ENCODE measurements at places on chromosomes 16 and 17.

DNA sequence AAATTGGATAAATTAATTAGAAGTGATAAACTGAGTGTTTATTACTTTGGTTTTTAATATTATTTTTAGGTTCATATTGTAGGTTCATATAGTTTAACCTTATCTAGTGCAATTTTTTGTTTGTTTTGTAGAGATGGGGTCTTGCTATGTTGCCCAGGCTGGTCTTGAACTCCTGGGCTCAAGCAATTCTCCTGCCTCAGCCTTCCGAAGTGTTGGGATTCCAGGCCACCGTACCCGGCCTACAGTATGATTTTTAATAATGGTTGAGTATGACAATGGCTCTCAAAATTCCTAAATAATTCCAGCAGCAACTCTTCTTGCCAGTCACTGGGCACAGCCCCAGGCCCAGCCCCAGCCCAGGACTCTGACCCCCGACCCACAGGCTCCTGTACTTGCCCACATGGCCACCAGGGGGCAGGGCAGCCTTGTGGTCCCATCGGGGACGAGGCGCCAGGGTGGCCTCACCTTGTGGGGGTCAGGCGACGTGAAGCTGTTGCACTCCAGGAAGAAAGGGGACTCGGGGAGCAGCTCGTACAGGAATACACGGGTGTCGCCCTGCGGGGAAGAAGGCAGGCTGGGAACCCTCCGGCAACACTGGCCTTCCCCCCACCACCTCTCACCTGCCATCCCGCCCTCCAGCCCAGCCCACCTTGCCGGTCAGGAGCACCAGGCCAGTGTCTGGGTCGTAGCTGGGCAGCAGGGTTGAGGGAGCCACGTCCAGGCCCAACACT is 7.9 kb upstream of the PAM16 start:
- H3K27me3 ChIP-seq = no peaks in the 10 kb centered on the region
- H3K36me3 ChIP-seq = peaks cover 73% of the 10 kb centered on the region
- peak; percentile 53 for DNase-seq
- no peak overlapping the region for H3K27ac ChIP-seq
- no peaks in the 10 kb centered on the region for H3K4me1 ChIP-seq

- H3K36me3 ChIP-seq = no peaks in the 10 kb centered on the region
- peak; percentile 88 for DNase-seq
- H3K27ac ChIP-seq = no peak overlapping the region
- H3K4me1 ChIP-seq = no peaks in the 10 kb centered on the region
- peak overlapping the region; percentile 62 for H3K4me3 ChIP-seq
Observed at GRCh38 chr17:50199803-50200456, 1.5 kb downstream of the COL1A1 start.

GRCh38 chr16:85579191-85579590 is 33.9 kb upstream of the GSE1 start:
- H3K27me3 ChIP-seq = no peaks in the 10 kb centered on the region
- H3K27ac ChIP-seq = no peak overlapping the region
- H3K4me1 ChIP-seq = peaks cover 10% of the 10 kb centered on the region

DNA sequence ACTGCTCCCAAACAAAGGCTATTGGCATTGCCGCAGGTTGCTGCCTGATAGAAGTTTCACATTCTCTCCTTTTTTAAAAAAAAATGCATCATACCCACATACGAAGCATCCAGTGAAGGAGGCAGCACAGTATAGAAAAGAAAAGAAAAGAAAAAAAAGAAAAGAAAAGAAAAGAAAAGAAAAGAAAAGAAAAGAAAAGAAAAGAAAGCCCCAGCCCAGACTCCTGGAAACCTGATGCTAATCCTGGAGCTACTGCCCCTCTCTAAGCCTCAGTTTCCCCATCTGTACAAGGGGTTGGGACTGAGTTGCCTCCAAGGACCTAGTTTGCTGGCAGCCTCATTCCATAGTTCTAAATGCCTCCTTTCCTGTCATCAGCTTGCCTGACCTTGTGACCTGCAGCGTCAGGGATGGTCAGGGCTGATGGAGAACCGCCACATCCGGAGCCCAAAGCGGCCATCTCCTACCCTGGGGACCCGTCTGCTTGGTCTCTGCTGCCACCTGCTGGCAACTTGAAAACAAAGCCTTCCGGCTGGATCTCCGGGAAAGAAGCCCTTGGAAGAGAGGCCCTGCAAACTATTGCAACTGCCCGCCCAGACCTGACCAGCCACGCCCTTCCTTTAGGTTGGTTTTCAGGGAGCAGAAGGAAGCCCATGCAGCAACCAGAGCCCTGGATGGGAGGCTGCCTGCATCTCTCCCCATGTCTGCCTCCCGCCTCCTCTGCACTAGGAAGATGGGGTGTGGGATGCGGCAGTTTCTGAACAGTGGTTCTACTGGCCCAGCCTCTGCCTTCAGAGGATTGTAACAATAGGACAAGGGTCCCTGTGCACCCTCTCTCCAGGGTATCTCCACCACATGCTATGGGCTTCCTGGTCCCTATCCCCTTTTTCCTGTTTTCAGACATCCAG is 13.0 kb downstream of the AIPL1 start:
- peaks cover 2% of the 10 kb centered on the region for H3K4me1 ChIP-seq
- H3K36me3 ChIP-seq = no peaks in the 10 kb centered on the region
- H3K27me3 ChIP-seq = peaks cover 5% of the 10 kb centered on the region

GRCh38 chr16:83619381-83620150 is 188.2 kb upstream of the HSBP1 start:
- H3K4me3 ChIP-seq = no peak overlapping the region
- no peak for DNase-seq
- H3K27ac ChIP-seq = no peak overlapping the region
- no peaks in the 10 kb centered on the region for H3K36me3 ChIP-seq
- H3K27me3 ChIP-seq = no peaks in the 10 kb centered on the region
- no peaks in the 10 kb centered on the region for H3K4me1 ChIP-seq

GRCh38 chr17:43043307-43043706 is 18.3 kb downstream of the RND2 start:
- no peaks in the 10 kb centered on the region for H3K27me3 ChIP-seq
- peaks cover 9% of the 10 kb centered on the region for H3K36me3 ChIP-seq
- H3K4me3 ChIP-seq = no peak overlapping the region
- H3K27ac ChIP-seq = no peak overlapping the region

DNA sequence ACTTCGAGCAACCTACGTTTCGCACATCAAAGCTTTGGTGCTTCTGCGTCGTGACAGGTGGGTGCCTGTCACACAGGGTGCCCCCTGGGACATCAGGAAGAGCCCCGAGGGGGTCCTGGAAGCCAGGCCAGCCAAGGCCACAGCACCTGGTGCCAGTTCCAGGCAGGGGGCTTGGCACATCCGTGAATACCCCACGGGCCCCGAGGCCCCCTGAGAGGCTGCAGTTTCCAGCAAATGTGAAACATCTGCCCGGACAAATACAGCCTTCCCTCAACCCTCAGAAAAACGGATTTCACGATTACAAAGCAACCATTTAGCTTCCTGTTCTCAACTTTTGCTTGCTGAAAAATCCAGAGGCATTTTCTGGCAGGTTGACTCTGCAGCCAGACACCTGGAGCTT is 109.3 kb upstream of the METRNL start:
- no peak overlapping the region for H3K27ac ChIP-seq
- no peaks in the 10 kb centered on the region for H3K27me3 ChIP-seq
- peaks cover 10% of the 10 kb centered on the region for H3K36me3 ChIP-seq
- no peak overlapping the region for H3K4me3 ChIP-seq
- DNase-seq = peak; percentile 59
- peaks cover 20% of the 10 kb centered on the region for H3K4me1 ChIP-seq

DNA sequence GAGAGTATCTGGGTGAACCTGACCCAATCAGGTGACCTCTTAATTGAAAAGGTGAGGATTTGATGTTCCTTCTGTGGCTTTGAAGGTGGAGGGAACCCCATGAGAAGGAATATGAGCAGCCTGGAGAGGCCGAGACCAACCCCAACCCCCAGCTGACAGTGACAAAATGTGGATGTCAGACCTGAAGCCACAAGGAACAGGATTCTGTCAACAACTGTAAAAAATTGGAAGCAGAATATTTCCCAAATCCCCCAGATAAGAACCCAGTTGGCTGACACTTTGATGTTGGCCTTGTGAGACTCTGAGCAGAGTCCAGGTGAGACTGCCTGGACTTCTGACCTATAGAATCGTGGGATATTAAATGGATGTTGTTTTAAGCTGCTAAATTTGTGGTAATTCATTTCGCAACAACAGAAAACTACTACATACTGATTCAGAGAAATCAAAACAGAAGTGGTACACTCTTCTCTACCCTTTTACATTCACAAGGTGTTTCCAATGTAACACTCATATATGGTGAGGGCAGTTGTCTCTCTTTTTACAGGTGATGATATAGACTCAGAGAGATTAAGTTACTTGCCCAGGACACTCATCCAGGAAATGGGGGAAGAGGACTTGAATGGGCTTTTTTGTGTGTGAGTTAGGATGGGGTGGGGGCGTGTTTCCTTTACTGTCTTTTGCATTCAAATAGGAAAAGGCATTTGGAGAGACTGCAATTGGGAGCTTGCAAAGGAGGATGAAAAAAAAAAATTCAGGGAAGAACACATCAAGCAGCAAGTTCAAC is 29.8 kb upstream of the SALL1 start:
- no peak overlapping the region for H3K4me3 ChIP-seq
- H3K27me3 ChIP-seq = peaks cover 18% of the 10 kb centered on the region
- no peak overlapping the region for H3K27ac ChIP-seq

DNA sequence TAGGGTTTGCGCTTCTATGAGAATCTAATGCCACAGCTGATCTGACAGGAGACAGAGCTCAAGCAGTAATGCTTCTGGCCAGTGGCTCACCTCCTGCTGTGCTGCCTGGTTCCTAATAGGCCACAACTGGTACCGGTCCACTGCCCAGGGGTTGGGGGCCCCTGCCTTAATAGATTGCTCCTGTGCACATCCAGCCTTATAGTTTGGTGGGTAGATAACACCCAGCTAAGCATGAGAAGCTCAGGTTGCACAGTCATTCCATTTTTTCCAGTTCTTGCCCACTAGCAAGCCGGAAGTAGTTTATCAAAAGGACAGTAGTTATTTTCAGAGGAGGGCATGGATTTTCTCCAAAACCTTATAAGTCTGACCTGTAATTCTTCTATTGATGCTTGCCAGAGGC is 7.6 kb downstream of the KRTAP1-5 start:
- no peak overlapping the region for H3K4me3 ChIP-seq
- peaks cover 5% of the 10 kb centered on the region for H3K4me1 ChIP-seq
- no peak for DNase-seq
- no peaks in the 10 kb centered on the region for H3K27me3 ChIP-seq
- H3K36me3 ChIP-seq = no peaks in the 10 kb centered on the region
- H3K27ac ChIP-seq = no peak overlapping the region

DNA sequence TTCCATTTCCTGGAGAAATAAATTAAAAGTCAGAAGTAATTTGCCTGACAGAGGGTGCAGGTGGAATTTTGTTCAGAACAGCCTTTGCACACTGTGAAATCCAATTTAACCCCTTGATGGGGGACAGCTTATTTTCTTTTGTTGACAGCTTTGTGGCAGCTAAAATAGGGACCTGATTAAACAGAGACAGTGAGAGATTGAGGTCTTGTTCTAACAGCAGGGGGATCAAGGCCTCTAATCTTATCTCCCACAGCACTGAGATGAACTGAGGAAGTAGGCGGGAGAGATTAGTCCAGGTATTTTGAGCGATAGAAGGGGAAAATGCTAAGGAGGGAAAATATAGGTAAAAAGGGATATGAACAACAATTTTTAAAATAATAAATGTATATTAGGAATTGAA is 1491.4 kb upstream of the GOT2 start:
- no peaks in the 10 kb centered on the region for H3K36me3 ChIP-seq
- no peaks in the 10 kb centered on the region for H3K27me3 ChIP-seq
- DNase-seq = no peak
- no peak overlapping the region for H3K4me3 ChIP-seq
- no peaks in the 10 kb centered on the region for H3K4me1 ChIP-seq
- no peak overlapping the region for H3K27ac ChIP-seq

- H3K4me3 ChIP-seq = no peak overlapping the region
- H3K27ac ChIP-seq = no peak overlapping the region
- H3K4me1 ChIP-seq = no peaks in the 10 kb centered on the region
- no peaks in the 10 kb centered on the region for H3K36me3 ChIP-seq
- DNase-seq = no peak
- no peaks in the 10 kb centered on the region for H3K27me3 ChIP-seq
Observed at GRCh38 chr17:41324180-41325075, 8.9 kb upstream of the KRTAP17-1 start.

DNA sequence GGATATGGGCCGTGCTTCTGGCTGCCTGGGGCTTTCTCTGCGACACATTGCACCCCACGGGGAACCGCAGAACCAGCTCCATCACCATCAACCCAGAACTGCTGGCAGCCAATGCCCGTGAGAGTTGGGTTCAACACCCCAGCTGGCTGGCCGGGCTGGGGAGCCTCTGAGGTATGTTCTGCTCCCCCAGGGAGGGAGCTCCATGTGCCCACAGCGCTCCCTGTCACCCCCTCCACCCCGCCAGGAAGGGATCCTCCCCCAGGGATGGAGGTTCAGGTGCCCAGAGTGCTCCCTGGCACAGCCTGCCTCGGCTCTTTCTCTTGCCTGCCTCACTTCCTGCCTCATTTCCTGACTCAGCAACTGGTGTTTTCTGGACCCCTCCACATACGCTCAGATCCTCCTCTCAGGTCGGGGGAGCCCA is 24.2 kb upstream of the MPRIP start:
- no peak for DNase-seq
- no peak overlapping the region for H3K4me3 ChIP-seq
- H3K27me3 ChIP-seq = no peaks in the 10 kb centered on the region
- H3K36me3 ChIP-seq = no peaks in the 10 kb centered on the region

- H3K27ac ChIP-seq = no peak overlapping the region
- H3K4me3 ChIP-seq = no peak overlapping the region
- no peak for DNase-seq
- no peaks in the 10 kb centered on the region for H3K36me3 ChIP-seq
- peaks cover 15% of the 10 kb centered on the region for H3K4me1 ChIP-seq
Observed at GRCh38 chr17:43402078-43402477, 3.3 kb downstream of the ARL4D start.

DNA sequence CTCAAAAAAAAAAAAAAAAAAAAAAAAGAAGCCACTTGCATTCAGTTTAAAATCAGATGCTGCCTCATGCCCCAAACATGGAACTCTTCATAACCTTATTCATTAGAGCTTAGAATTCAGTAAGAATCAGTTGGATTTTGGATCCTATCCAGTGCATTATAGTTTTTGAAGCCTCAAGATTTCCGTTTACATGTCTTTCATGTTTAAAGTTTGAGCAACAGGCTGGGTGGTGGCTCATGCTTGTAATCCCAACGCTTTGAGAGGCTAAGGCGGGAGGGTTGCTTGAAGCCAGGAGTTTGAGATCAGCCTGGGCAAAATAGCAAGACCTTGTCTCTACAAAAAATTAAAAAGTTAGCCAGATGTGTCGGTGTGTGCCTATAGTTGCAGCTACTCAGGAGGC is 55.0 kb downstream of the SNTB2 start:
- H3K27ac ChIP-seq = no peak overlapping the region
- no peak for DNase-seq
- H3K4me3 ChIP-seq = no peak overlapping the region

Data from common myeloid progenitor, CD34-positive (primary cell).